Fibroblast of skin of right biceps (primary cell): ENCODE measurements at places on chromosomes 2 and 18.

DNA sequence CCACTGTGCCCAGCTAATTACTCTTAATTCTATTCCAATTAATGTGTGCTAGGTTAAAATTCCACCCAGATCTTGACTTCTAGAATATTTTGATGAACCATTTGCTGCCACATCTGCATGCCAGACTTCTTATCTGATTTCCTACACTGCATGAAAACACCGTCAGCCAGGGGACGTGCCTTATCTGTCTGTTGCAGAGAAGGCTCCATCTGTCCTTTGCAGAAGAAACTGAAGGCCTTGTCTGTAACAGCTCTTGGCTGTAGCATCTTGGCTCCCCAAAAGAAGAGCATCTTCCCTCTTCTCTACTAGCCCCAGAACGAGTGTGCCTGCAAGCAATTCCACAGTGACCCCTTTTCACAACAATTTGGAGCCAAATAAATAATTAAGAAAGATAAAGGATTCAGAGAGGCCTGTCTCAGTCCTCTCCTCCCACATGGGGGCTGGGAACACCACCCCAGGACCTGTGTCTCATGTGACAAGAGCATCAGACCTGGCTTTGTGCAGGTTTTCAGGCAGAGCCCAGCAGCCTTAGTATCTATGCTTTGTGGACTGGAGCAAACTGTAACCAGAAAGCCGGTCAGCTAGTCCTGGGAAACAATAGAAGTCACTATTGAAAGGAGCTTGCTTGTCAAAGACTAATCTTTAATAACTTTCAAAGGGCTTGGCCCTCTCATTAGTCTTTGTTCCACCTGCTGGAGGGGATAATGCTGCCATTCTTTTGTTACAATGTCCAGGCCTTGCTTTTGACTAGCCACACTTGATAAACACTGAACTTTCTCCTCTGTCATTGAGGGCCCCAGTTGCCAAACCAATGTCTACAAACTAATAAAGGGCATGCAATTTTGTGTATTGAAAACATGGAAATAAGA, 84.0 kb upstream of the NEUROD1 start:
- no peak for DNase-seq

- no peak for DNase-seq
These were observed 243.9 kb downstream of the SLC4A3 start for GRCh38 chr2:219871351-219871750.

GRCh38 chr2:121052521-121052920, 232.5 kb downstream of the TFCP2L1 start:
- no peak for DNase-seq

GRCh38 chr2:167509586-167509985, 621.3 kb downstream of the XIRP2 start:
- DNase-seq, result peak; percentile 76

GRCh38 chr18:63161761-63162195, 157.8 kb downstream of the BCL2 start:
- peak; percentile 91 for DNase-seq

- peak; percentile 96 for DNase-seq
These were observed 279.0 kb upstream of the NRP2 start for GRCh38 chr2:205403244-205403825.

DNA sequence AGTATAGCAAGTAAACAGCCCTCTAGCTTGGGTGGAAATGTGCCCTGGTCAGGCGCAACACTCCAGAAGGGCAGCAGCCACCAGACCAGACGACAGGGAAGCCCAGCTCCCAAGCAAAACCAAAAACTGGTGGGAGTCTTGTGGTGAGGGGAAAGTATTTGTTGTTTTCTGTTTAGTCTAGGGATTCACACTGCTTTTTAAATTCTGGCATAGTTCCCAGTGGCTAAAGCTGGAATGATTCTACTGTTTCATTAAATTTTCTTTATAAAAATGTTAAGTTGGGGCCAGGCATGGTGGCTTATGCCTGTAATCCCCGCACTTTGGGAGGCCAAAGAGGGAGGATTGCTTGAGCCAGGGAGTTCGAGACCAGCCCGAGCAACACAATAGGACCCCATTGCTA, 38.5 kb downstream of the MERTK start:
- DNase-seq, result no peak

DNA sequence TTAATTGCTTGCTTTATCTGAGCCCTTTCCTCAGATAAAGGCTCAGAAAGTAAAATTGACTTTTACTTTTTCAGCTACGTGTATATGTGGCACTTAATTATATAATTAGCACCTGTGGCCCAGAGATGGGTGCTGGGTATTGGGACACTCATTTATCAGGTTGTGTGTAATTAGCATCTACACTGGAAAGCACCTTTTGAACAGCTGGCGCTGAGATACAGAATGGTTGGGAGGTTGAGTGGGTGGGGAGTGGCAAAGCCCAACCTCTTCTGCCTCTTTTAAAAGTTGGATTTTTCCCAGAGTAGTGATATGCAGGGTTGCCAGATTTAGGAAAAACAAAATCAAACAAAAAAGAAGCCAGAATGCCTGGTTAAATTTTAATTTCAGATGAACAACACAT, 23.9 kb downstream of the SPTBN1 start:
- no peak for DNase-seq

GRCh38 chr2:188196343-188197008, 95.2 kb upstream of the GULP1 start:
- peak; percentile 34 for DNase-seq

DNA sequence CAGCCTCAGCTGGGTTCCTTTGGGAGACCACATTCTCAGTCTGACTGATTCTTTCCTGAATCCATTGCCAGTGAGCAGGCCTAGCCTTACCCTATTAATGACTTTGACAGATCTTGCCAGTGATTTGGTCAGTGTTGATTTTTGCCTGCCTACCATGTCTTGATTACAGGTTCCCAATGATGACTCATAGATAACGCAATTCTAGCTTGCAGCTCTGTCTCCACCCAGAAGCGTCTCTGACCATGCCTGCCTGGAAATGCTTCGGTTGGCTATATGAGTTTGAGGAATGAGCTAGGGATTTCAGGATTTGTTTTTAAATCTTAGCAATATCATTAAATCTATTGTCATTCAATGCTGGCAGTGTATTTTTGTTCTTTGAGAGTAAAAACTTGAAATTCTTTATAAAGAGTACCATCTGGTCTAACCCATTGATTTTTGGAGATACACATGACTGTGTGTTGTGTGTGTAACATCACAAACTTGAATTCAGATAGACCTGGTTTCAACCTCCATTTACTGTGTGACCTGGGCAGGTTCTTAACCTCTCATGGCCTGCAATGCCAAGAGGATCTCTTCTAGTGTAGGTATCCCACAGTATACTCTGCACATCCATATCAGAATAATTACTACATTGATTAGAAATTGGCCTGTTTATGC, 57.0 kb downstream of the CCDC150 start:
- DNase-seq, result peak; percentile 59

DNA sequence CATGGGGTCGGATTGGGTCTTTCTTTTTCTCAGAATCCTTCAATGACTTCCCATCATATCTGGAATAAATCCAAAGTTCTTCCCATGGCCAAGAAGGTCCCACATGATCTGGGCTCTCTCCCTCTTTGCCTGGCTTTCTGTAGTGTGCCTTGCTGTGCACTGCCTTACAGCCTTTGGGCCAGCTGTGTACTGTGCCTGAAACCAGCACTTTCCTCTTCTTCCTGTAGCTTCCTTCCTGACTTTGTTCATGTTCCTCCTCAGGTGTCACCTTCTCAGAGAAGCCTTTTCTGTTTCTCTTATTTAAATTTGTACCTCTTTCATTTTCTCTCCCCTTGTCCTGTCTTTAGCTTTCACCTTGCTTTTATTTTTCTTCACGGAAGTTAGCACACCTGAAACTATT, 4.3 kb upstream of the CDCA7 start:
- DNase-seq, result no peak

DNA sequence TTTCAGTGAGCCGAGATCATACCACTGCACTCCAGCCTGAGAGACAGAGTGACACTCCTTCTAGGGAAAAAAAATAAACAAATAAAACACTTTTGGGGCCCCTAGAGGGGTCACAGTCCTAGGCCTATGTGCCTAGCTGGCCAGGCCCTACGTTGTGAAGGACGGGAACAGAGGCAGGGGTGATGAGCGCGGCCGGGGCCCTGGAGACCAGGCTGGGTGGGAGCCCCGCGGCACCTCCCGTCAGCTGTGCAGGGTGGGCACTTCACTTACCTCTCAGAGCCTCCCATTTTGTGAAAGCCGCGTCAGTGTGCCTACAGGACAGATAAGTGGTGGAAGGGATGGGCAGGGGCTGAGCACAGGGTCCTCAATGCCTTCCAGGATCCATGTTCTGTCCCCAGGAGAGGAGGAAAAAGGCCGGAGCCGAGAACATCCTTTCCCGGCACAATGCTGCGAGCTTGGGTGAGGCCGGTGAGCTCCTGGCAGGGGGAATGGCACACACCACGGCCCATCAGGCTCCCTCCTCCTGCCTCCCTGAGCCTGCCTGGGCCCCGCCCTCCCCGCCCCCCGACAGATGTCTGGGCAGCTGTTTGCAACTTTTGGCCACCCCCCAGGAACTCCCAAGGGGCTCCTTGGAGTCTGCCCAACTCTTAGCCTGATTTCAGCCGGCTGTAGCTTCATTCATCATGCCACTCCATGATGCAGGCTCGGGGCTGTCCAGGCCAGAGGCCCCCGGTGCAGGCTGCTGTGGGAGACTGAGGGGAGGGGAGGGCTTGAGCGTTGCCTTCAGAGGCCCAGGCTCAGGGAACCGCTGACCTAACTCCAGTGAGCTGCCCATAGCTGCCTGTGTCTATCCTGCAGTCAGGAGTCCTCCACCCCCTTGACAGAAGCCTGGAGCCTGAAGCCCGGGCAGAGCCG, 196.5 kb downstream of the TFCP2L1 start:
- DNase-seq, result peak; percentile 50

DNA sequence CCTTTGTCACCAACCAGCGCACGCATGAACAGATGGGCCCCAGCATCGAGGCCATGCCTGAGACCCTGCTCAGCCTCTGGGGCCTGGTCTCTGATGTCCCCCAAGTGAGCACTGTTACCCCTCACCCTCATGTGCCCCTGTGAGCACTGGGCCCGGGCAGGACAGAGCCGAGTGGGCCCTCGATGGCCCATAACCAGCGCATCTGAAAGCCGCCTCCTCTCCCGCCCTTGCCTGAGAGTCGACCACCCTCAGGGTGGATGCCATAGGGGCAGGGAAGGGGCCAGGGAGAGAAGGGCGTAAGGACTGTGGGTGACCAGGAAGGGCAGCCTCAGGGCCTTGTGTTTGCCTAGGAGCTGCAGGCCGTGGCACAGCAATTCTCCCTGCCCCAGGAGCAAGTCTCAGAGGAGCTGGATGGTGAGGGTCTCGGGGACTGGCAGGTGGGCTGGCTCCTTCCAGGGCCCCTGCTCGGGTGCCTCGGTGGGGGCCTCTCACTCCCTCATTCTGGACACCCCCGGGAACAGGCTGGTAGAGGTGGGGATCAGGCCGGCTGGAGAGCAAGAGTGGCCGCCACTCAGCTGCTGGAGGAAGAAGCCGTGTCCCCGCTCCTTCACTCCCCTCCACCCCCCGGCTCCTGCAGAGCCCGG, 2.1 kb downstream of the PROM2 start:
- no peak for DNase-seq

- no peak for DNase-seq
These were observed 75.6 kb upstream of the CHMP1B start for GRCh38 chr18:11775436-11776174.

DNA sequence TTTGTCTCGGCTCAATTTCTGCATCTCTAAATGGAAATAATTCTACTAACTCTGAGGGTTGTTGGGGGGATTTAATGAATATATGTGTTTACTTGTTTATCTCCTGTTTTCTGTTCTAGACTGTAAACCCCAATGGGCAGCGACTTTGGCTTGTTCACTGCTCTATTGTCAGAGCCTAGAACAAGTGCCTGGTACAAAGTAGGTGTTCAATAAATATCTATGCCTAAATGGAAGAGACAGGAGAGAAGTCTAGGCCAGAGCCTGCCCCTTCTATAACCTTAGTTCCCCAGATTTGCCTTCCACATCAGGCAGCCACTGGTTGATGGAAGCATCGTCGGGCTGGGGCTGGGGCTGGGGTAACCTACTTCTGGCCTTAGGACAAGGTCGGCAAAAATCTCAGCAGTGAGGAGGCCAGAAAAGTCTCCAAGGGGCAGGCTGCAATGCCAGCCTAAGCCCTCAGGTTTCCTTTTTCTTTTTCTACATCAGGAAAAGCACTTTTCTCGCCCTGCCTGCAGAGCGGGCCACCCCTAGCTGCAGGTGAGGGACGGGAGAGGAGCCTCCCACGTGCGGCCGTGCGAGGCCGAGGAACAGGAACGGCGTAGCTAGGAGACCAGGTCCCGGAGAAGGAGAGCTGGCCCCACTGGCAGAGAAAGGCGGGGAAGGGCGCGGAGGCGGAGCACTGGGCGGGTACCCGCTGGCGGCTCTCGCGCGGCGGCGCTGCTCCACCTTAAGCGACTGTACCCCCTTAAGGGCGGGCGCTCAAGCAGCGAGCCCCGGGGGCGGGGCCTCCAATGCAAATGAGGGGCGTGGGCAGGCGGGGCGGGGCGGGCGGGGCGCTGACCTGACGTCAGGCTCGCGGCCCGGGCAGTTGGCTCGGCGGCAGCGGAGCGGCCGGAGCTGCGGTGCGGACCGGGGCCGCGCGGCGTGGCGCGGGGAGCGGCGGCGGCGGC, at the start of gene CNNM4:
Gene CNNM4, plus strand, starts transcription at position 867 of the 950 bp plus-strand sequence. CDS start 98 bp downstream, outside the sequence.
- DNase-seq, result peak; percentile 91

DNA sequence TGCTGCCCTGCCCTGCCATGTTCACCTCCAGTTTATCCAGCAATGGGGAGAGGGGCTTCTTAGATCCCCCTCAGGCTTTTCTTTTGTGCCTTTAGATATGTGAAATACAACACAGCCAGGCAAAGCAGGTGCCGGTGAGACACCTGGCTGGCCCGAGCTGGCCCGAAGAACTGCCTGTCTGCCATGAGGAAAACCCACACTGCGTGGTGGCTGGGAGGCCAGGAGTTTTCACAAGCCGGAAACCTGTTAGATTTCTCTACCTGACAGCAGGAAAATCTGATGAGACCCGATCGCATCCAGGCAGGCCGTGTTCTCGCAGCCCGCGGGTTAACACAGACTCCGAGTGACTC, 5.7 kb upstream of the GAL3ST2 start:
- no peak for DNase-seq

GRCh38 chr2:128199141-128199540, 108.1 kb downstream of the UGGT1 start:
- DNase-seq, result no peak

DNA sequence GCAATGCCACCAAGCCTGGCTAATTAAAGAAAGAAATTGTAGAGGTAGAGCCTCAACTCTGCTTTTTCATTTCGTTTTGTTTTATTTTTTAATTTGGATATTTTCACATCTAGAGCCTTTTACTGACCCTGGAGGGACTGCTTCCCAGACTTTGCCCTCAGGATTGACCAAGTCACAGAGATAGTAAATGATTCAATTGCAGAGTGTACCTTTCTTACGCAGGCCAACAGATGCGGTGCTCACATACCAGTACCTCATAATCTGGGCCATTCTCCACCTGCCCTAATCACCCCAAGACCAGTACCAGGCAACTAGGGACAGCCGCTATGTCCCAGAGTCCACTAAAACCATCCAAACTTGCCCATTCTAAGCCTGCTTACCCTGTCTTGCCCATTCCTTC, 110.8 kb downstream of the DDX1 start:
- DNase-seq, result no peak

- DNase-seq, result no peak
These were observed 9.4 kb downstream of the C2orf42 start for GRCh38 chr2:70181363-70181956.

GRCh38 chr2:153606623-153607022, 128.1 kb upstream of the RPRM start:
- no peak for DNase-seq
